Cerebellar nuclear complex (tissue), 1 donor: ENCODE measurements at places on chromosomes 4 and X.

DNA sequence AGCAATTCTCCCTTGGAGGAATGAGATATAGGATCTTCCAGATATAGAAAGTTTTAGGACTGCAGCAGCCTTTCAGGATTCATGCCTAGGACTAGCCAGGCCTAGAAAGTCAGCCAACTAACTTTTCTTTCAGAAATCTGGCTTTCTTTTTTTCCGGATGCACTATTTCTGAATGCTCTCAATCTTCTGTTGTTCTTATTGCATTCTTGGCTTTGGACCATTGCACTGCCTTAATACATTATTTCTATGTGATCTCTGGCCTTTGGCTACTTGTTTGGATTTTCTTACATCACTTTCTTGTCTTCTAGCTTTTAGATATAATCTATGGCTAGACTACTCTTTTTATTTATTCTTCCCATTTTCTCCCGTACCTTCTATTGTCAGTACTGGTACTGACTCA is 813.1 kb upstream of the HTR2C start:
- no peak for DNase-seq

- no peak for DNase-seq
These were observed 134.4 kb upstream of the CPEB2 start for GRCh38 chr4:14867847-14868246.

- no peak for DNase-seq
These were observed 56.3 kb upstream of the STOX2 start for GRCh38 chr4:183848805-183849204.

GRCh38 chrX:82666355-82666754 is 841.7 kb upstream of the POU3F4 start:
- DNase-seq = no peak

- no peak for DNase-seq
These were observed 51.8 kb downstream of the GBA3 start for GRCh38 chr4:22744478-22745062.

DNA sequence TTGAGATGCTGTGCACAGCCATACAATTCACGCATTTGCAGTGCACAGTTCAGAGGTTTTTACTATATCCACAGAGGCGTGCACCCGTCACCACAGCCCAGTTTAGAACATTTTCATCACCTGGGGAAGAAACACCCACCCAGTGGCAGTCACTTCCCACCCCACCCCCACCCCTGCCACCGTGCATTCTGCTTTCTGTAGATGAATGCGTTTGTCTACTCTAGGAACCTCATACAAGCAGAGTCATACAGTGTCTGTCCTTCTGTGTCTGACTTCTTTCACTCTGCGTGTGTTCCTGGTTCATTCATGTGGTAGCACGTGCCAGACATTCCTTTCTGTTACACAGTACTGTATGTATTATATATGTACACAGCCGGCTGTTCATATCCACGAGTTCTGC is 122.8 kb downstream of the TBL1X start:
- DNase-seq = no peak

DNA sequence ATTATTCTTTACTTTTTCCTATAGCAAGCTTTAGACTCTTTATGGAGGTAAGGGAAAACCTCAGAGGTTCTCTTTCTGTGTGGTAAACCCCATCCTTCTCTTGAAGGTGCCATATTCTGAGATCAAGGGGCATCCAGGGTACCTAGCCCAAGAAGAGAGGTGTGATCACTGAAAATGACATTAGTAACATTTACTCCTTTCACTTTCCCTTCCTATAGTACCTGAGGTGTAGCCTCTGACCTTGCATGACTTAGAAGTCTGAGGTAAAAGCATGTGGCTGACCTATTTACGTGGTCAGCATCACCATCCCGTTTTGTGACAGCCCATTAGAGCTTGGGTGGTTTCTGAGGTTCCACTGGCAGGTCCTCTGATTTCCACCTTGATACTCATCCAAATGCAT is 25.7 kb downstream of the SGMS2 start:
- no peak for DNase-seq

- DNase-seq = no peak
These were observed 159.7 kb downstream of the NSUN7 start for GRCh38 chr4:40909363-40909876.

DNA sequence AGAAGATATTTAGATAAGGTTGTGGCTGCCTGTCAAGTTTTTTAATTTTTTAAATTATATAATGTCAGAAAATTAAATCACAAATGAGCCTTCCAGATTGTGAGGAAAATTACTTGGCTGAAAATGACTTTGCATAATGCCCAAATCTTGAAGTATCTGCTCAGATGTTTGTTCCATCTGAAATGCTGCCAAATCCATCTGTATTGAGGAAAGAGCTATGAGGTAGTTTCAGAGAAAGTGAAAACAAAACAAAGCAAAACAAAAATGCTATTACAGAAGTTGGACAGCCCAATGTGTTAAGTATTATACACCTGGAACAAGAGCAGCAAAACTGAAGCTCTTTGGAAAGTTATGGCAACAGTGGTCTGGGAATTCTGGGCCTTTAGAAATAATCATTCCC is 23.3 kb upstream of the GUCY1B1 start:
- DNase-seq = no peak

DNA sequence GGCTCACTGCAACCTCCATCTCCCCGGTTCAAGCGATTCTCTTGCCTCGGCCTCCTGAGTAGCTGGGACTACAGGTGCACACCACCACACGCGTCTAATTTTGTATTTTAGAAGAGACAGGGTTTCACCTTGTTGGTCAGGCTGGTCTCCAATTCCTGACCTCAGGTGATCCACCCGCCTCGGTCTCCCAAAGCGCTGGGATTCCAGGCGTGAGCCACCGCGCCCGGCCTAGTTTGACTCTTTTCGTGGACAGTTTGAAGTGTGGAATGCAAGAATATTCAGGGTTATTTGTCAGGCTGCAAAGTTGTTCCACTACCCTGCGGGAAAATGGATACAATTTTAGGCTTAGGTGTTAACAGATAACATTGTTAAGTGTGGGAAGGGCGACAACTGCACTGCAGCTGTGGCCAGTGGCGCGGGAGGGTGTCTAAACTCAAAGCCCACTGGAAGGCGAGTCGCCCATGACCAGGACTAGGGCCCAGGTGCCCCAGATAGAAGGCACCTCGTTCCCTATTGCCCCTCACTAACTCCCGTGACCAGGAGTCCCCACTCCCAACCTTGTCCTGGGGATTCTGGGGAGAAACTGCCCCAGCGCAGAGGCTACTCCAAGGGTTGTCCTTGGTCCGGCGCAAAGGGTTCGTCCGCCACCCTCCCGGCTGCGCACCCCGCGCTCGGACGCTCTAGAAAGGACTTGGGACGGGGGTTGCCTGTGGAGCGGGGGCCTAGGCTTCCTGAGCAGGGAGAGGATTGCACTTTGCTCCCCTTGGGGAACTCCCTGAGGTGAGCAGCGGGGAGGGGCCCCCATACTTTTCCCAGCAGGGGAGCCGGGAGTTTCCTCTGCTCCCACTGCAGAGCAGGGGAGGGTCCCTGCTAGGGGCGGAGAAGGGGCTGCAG is 1.1 kb upstream of the CD99 start:
- no peak for DNase-seq

DNA sequence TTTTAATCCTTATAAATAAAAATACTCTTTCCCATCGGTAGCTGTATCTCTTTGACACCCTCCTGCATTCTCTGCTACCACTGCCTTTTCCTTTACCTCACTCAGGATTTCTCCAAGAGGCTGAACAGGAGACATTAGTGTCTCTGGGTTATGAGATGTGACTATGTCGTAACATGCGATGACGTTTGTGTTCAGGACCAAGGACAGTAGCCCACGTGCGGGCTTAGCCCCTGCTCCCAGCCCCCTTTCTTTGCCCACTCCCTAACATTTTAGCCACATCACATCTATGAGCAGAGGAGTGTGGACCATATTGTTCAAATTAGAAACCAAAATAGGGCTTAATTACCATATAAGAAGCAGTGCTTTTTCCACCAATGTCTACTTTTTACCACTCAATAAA is 369.3 kb downstream of the FBXW7 start:
- DNase-seq = no peak

- no peak for DNase-seq
These were observed 111.4 kb downstream of the TSPAN5 start for GRCh38 chr4:98546910-98547594.

- no peak for DNase-seq
These were observed 253.6 kb downstream of the PPP1R2C start for GRCh38 chrX:42524379-42524778.

DNA sequence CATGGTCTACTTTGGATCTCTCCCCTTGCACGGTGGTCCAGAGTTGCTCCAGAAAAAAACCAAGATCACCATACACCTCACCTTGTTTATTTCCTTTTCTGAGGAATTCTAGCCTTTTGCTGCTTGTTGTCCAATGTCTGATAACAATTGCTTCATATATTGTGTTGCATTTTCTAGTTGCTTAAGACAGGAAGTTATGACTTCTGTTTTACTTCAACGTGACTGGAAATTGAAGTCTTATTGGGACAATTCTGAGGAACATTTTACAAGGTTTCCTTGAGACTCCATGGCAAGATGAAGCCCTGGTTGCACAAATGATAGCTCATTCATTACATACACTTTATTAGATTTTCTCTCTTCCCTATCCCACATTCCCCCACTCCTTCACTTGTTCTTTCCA is 5.2 kb downstream of the CXCL1 start:
- no peak for DNase-seq

DNA sequence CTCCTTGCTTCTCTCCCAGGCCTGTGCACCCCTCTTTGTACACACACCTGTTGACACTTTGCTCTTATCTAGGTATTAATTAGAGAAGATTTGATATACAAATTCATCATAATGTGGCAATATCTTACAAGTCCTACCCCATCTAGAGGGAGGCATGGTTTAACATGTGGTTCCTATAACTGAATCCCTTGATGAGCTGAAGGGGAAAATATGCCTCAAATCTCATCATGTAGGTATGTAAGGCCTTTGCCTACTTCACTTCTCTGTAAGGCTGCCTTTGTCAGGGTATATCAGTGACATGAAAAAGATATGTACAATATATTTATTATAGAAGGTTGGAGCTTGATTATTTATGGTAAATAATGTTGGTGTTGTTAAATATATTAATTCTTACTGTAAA is 31.9 kb downstream of the HTR2C start:
- no peak for DNase-seq

DNA sequence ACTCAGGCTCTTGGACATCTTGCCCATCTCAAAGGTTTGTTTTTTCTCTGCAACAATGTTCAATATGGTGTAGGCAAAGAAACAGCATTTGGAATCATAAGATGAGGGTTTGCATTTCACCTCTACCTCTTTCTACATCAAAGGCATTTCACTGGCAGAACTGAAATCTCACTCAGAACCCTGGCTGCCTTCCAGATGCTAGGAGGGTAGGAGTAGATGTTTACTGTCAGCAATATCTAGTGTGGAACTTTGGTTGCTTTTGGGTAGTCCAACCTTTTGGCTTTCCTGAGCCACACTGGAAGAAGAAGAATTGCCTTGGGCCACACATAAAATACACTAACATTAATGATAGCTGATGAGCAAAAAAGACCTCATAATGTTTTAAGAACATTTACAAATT is 297.0 kb upstream of the KLF3 start:
- no peak for DNase-seq

DNA sequence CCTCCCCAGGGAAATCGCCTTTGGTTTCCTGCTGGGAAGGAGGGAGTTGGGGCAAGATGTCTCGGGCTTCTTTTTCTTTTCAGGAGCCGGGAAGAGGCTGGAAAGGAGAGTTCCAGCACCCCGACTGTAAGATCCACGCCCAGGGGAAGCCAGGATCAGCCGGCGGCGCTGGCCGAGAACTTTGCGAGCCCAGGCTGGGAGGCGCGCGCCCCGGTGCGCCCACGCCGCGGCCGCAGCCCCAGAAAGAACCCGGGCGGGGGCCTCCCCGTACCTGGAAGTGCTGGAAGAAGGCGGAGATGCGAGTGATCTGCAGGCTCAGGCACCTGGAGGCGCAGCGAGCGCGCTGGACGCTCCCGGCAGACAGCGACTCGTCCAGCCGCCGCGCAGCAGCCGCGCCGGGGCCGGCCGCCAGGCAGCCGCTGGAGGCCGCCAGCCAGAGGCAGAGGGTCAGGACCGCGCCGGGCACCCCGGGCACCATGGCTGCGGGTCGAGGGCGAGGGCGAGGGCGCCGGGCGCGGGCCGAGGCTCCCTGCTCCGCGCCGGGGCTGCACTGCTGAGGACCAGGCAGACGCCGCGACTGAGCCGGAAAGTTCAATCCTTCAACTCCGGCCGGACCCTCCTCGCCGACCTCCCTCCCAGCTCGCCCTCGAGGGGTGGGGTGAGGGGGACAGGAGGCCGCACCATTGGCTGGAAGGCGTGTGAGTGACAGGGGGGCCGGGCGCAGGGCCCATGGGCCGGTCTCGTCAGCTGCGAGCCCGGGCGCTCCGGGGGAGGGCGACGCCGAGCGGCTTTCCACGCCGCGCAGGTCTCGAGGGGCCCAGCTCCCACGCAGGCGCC is at the start of gene ANOS1:
ANOS1 (minus strand) TSS at position 579 of the 837 bp plus-strand sequence; CDS start at position 478, 101 bp downstream.
- DNase-seq = no peak

GRCh38 chr4:33772582-33772981 is 2471.7 kb downstream of the ARAP2 start:
- DNase-seq = no peak

DNA sequence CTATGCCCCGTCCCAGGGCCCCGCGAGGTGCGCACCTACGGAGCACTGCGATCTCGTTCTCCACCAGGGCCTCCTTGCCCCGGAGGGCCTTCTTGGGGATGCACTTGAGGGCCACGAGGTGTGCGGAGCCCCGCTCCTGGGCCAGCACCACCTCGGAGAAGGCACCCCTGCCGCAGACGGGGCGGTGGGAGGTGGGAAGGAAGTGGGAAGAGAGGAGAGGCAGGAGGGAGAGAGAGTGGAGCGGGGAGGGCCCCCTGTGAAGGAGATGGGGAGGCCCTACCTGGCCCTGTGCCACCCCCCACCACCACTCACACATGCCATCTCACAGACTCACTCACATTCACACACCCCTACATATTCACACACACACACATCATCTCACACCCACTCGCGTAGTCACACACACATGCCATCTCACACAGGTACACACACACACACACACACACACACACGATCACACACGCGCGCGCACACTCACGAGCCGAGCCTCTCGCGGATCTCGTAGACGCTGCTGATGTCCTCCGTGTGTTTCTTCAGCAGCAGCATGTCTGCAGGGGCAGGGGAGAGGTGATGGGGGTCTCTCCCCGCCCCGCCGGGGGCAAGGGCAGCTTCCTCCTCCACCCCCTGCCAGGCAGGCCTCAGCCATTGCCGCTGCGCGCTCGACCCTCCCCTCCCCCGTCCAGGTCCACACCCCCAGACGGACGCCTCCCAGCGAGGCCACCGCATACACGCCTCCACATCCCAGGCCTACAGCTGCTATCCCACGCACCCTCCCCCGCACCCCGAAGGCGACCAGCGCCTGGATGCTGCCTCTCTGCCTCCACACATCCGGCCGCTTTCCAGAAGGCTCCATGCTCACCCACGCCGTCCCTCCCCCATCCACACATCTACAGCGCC is 834 bp downstream of the PNCK start:
- no peak for DNase-seq

DNA sequence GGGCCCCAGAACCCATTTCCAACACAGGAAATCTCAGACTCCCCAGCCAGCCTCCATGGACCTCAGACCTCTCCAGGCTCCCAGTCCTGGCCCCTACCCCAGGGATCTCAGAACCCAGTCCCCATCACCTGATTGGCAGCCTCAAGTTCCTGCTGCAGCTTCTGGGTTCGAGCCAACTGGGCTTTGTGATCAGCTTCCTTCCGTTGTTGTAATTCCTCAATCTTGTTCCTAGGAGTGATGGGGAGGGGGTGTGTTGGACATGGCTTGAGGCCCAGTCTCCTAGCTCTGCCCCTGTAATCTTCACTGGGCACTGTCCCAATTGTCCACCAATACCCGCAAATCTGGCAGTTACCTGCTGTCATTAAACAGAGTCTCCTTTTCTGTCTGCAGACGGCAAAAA is 12.6 kb downstream of the GRIPAP1 start:
- no peak for DNase-seq
